ENCODE measurements at places on chromosomes 7 and 10. TPM values are rescaled to one million over a fixed set of nuclear protein-coding genes. Genes with fewer than 3 reads are reported as not detected.

DNA sequence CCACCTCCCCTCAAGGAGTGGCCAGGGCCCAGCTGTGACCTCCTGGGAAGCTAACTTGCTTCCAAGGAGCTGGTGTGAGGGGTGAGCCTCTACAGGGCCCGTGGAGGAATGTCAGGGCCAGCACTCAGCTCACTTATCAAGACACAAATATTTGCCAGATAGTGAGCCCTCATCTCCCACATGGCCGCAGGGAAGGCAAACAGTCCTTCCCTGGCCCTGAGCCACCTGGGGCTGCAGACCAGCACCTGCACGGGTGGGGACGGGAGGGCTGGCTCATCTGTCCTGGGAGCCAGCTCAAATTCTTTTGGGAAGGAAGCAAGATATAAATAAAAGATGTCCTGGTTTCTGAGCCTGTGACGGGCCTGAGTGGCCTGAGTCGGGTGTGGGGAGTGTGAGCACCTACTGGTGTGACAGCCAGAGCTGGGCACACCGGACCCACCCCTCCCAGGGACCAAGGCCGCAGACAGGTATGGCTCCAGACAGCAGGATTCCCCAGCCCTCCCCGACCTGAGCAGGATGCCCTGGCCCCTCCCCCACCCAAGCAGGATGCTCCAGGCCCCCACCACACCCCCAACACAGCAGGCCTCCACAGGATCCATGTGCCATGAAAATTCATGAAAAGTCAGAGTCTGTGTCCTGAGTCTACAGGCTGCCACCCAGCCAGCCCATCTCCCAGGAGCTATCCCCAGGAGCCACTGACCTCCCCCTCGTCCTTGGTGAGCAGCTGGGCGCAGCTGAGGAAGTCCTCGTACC is 148.0 kb downstream of the MAPK8 start:
- no peak for DNase-seq

- no peak for DNase-seq
Measured at GRCh38 chr7:28088032-28088431, 92.6 kb downstream of the JAZF1 start.

GRCh38 chr10:58653139-58653538 is 140.5 kb downstream of the BICC1 start:
- no peak for DNase-seq

DNA sequence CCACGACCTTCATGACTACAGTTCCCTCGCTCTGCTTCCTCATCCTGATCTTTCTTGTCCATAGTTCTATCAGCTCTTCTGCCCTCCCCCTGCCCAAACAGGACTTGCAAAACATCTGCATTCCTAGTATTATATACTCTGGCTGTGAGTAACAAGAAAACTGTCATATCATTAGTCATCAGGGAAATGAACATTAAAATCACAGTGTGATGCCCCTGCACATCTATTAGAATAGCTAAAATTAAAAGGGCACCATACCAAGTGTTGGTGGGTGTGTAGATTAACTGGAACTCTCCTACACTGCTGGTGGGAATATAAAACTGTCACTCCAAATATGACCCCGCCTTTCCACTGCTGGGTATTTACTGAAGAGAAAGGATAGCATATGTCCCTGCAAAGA is 141.8 kb downstream of the C7orf25 start:
- DNase-seq: no peak

The ZCCHC24 gene
- 24.3 TPM for total RNA-seq

GRCh38 chr10:89992575-89992974 is 291.2 kb downstream of the KIF20B start:
- no peak for DNase-seq

- DNase-seq: no peak
Measured at GRCh38 chr10:44378626-44379025, 6.3 kb downstream of the CXCL12 start.

GRCh38 chr7:128259131-128260061 is 18.3 kb downstream of the LEP start:
- DNase-seq: no peak

DNA sequence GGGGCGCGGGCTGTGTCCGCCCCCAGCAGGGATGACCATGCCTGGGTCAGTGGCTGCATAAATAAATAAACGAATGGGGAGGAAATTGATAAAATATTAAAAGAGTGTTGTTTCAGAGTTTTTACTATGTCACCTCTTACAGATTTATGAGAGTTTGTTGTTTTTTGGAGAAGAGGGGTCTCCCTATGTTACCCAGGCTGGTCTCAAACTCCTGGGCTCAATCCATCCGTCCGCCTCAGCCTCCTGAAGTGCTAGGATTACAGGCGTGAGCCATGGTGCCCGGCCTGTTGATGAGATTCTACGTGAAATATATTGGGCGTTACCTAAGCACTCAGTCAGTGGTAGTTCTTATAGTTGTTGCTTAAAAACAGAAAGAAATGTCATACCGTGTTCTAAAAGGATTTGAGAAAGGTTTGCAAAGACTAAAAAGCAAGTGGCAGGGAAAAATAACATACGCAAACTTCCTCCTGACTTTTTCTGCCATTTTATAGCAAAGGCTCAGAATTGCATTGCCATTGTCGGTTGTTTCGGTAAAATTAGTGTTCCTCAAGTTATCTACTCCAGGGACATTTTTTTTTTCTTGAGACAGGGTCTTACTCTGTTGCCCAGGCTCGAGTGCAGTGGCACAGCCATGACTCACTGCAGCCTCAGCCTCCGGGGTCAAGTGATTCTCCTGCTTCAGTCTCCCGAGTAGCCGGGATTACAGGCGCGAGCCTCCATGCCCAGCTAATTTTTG is 39.5 kb upstream of the FOXK1 start:
- DNase-seq: no peak

The DNAJC1 gene
- 37.7 TPM for total RNA-seq

GRCh38 chr7:73770002-73770859 is at the start of gene CLDN3:
Gene CLDN3 (minus strand): TSS chr7:73770270. CDS start chr7:73770049, 221 bp downstream.
- DNase-seq: no peak

DNA sequence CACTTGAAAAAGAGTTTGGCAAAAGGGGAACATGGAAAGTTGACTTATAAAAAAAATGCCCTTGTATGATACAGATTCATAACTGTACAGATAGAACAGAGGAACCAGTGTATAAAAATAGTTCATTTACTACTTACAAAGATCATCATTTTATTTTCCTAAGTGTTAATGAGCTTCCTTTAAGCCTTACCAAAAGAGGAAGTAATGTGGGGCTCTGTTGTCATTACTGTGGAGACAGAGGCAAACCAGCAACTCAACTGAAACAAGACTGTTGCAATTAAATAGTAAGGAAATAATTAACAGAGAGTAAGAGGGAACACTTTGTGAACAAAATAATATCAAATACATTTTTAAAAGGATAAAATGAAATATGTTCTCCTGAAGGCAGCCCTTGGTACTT is 526.2 kb upstream of the ADARB2 start:
- DNase-seq: no peak

- DNase-seq: no peak
Measured at GRCh38 chr7:2195400-2196246, 37.1 kb downstream of the MAD1L1 start.

GRCh38 chr10:88952647-88953111 is at the start of gene ACTA2:
Gene ACTA2 (minus strand): TSS chr10:88952773. CDS start chr10:88948930, 3,843 bp downstream.
- DNase-seq: no peak

The NRG3 gene
- 3.4 TPM for total RNA-seq

- peak; percentile 50 for DNase-seq
Measured at GRCh38 chr10:73998929-73999691, 1.2 kb downstream of the VCL start.

GRCh38 chr7:129886167-129886817 is 66.5 kb downstream of the UBE2H start:
- DNase-seq: no peak

The ZNF365 gene
- total RNA-seq: 1.1 TPM

GRCh38 chr7:78695826-78696225 is 757.6 kb downstream of the MAGI2 start:
- no peak for DNase-seq

The FXYD4 gene
- total RNA-seq: not detected

The BET1 gene
- total RNA-seq: 18.8 TPM

- DNase-seq: no peak
Measured at GRCh38 chr7:8582728-8583127, 149.3 kb downstream of the NXPH1 start.

GRCh38 chr10:16689227-16689626 is 128.0 kb downstream of the RSU1 start:
- no peak for DNase-seq

The WIPF3 gene
- total RNA-seq: 4.0 TPM

DNA sequence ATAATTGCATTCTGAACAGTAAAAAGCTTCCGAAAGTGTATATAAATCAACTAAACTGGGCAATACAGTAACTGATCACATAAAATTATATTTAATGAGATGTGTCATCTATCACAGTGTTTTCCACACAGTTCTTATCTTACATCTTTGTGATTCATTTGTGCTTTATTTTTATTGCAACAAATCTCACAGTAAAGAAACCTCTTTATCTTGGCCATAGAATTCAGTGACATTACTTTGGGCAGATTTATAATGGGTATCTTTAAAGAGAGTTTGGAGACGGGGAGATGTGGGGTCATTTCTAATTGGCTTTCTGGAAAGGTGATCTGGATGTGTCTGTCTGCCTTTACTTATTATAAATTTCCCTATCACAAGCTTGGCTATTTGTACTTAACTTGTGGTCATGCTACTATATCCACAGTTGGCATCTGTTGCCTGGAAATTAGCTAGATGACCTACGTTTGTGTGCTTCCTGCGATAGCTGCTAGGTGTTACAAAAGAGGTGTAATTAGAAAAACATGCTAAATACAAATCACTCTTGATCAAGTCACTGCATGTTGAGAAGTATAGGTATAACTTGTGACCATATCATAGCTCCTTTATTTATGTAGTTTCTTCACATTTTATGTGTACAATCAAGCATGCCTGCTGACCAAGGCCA is 123.8 kb downstream of the ARID5B start:
- DNase-seq: no peak
